ENCODE measurements at places on chromosomes 11 and 22.

DNA sequence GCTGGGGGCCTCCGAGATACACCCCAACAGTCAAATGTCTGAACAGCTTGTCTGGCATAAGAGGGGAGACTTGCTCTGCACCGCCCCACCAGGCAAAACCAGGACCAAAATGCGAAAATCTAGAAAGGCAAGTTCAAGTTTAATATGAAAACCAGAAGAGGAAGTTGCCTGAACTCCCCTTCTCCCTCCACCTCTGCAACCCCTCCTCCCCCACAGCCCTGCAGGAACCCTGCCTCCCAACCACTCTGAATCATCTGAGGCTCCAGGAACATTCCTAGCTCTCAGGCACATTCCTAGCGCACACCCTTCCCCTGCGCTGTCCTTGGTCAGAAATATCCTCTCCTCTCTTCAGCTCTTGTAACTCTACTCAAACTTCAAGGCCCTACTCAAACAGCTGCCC, 36.7 kb downstream of the ISX start:
- DNase-seq = no peak

- no peak for DNase-seq
Observed at GRCh38 chr22:44026066-44026629, 2.0 kb downstream of the PARVB start.

DNA sequence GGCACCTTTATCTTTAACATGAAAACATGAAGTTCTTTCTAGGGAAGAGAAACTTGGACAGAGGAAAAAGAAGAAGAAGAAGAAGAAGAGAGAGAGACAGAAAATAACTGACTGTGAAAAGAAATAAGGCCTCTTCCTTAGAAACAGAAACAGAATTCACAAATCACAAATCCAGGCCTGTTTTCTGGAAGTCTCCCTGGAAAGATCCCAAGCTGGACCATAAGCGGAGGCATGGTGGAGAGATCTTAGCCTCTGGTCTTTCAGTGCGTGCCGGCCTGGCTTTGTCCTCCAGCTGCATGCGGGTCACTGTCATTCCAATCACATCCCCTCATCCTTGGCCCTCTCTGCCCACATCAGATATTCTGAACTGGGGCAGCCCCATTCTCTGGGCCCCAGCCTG, 6.9 kb downstream of the FXYD6 start:
- no peak for DNase-seq

GRCh38 chr11:65558002-65558929, at the start of gene LTBP3:
Gene LTBP3, minus strand, starts transcription at chr11:65558359. Its CDS starts 400 bp downstream, at chr11:65557959.
- DNase-seq = peak; percentile 83

DNA sequence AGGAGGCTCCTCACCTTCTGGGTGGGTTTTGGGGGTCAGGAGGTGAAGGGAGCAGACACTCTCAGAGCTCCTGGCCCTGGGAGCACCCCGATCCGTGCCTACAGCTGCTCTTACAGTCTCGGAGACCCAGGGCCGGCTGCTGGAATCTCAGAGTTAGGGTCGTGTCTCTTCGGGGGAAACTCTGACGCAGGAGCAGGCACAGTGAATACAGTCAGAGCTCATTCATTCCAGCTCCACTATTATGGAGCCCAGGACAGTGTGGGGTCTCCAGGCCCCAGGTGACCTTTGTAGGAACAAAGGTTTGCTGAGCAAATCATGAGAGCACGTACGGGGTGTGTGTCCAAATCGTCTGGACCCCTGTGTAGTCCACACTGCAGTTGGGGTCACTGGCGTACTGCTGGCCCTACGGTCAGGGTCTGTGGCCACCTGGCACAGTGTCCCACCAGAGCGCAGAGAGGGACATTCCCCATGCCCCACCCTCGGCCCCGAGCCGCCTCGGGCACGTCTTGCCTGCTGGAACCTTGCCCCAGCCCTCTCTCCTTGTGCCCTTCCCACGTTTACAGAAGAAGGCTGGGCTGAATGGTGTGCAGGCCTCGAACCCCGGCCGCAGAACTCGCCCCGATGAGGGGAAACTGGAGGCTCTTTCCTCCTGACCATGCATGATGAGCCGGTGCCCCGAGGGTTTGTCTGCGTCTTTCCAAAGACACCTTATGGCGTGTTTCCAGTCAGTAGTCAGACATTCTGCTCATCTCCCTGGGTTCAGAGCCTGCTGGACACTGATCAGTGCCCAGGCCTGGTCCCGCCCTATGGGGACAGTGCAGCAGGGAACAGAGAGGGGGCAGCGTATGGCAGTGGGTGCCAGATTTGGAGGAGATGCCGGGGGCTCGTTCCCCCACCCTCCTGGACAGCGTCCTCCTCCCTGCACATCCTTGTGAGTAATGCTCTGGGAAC, 1166.6 kb downstream of the BRD1 start:
- DNase-seq = no peak
